M059J (cell line): ENCODE measurements at places on chromosomes 7 and 10.

- no peak for DNase-seq
Observed at GRCh38 chr7:92276460-92276864, 30.7 kb downstream of the ANKIB1 start.

GRCh38 chr10:132282667-132283603 is 24.8 kb downstream of the STK32C start:
- DNase-seq: no peak

DNA sequence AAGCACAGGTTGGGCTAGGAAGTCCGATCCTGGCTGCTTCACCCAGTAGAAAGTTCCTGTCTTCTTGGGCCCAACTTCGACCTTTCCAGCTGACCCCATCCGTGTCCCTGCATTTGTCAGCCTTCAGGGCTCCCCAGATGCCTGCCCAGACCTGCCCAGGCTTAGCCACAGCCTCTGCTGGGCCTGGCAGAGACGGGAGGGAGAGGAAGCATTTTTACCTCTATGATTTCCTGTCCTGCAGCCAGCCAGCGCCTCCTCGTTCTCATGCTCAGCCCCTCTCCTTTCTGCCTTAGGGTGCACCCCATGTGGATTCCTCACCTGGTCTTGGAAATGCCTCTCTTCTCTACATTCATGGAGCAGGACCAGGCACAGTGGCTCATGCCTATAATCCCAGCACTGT is 3.7 kb downstream of the METTL27 start:
- DNase-seq: peak; percentile 23

GRCh38 chr7:47317487-47317886 is 264.4 kb downstream of the TNS3 start:
- DNase-seq: no peak

DNA sequence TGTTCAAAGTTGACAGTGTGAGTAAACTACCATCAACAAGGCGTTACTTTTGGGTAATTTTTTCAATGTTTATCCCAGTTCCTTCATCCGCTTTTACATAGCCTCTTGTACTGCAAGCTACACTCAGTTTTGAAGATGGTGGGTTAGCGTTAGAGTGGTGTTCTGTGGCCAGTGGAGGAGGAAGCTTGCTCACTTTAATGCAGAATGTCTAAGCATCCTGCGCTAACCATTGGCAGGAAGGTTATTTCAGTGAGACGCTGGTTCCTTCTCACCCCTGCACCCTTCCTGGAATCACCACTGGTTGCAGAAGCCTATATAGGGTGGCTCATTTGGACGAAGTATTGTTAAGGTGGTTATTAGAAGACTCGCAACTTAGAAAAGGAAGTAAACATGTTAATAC is 159.1 kb downstream of the CELF2 start:
- DNase-seq: no peak

- no peak for DNase-seq
Observed at GRCh38 chr7:156578978-156579430, 61.6 kb upstream of the RNF32 start.

GRCh38 chr10:3775696-3776551 is 9.1 kb downstream of the KLF6 start:
- DNase-seq: peak; percentile 68

GRCh38 chr7:107253599-107253998 is 84.8 kb downstream of the HBP1 start:
- DNase-seq: no peak

DNA sequence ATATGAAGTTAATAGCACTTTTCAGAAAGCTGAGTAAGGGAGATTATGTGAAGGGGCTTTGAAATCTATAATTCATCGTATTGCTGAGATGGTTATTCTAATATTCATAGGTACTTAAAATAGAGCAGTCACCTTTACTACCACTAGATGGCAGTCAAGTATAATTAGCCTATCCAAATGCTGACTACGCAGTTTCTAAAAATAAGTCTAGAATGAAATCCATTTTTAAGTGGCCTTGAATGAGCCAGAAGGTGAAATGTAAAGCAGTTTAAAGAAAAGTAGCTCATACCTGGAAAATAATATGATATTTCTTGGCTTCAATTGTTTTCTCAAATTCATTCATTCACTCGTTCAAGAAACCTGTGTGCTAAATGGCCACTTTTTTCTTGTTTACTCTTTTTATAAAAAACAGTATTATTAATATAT is 1277.1 kb downstream of the GATA3 start:
- peak; percentile 11 for DNase-seq

GRCh38 chr10:44424298-44424697 is 39.4 kb upstream of the CXCL12 start:
- no peak for DNase-seq

DNA sequence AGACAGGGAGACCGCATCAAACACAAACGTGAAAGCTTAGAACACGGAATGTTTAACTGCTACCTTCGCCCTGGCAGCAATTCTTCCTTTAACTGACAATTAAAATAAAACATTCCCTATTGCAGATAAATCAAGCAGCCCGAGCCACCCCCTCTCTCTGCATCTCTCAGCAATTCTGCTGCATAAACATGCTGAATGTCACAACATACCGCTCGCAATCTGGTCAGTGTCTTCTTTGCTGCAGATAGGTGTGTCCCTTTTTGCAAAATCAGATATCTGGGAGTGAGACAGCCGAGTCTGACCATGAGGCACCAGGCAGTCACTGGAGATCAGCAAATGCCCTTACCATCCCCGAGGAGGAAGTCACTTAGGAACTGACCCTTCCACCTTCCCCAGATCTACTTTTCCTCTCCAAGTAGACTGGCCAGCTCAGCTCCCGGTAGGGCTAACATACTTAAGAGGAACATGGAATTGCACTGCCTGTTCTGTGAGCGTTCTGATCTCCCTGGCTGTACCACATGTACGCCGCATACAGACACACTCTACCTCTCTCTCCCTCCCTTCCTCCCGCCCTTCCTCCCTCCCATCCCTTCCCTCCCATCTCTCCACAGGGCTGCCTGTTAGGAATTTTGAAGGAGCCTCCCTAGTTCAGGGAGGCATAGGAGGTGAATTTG is at the start of gene FRMD4A:
TSS of gene FRMD4A (minus strand) at position 537 of the 674 bp plus-strand sequence.
- no peak for DNase-seq

- DNase-seq: peak; percentile 86
Observed at GRCh38 chr7:27917774-27918314, 177.9 kb downstream of the TAX1BP1 start.
